Stimulated activated CD4-positive, alpha-beta T cell treated with anti-CD3 and anti-CD28 coated beads, Interleukin-1b, Interleukin-23, amount 100 ng/mL, for 1 hour (primary cell): ENCODE measurements at places on chromosomes 4 and X.
A peak's percentile ranks its signal among the peaks of the same experiment; 100 is the strongest.

DNA sequence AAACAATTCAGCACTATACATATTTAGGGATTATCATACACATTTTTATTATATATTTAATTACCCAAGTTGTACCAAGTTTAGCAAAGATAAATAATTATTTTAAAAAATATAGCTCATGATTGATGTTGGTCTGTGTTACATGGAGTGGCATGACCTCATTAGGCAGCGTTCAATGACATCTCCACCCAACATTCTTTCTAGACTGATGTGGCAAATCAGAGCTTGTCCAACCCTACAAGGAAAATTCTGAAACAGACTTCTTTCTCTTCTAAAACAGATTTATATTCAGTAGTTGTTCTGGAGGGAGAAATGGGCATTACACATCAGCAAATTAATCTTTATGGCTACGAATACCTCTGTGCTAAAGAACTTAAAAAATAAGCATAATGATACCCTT lies 189.7 kb downstream of the PDGFC start:
- DNase-seq, result no peak

DNA sequence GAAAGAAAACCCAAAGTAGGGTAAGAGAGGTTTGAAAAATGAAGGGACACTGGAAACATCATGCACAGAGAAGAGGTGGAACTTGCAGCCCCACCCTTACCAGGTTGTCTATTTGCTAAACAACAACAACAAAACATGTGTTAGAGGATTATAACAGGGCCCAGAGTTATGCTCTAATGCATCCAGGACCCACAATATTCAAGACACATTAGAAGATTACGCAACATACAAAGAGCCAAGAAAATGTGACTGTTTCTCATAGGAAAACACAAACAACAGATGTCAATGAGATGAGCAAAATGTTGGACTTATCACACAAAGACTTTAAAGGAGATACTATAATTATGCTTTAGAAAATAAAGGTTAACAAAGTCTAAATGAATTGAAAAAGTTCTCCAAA lies 128.5 kb downstream of the LRBA start:
- DNase-seq, result no peak

GRCh38 chr4:25991340-25991739 lies 77.3 kb downstream of the SMIM20 start:
- no peak for DNase-seq

DNA sequence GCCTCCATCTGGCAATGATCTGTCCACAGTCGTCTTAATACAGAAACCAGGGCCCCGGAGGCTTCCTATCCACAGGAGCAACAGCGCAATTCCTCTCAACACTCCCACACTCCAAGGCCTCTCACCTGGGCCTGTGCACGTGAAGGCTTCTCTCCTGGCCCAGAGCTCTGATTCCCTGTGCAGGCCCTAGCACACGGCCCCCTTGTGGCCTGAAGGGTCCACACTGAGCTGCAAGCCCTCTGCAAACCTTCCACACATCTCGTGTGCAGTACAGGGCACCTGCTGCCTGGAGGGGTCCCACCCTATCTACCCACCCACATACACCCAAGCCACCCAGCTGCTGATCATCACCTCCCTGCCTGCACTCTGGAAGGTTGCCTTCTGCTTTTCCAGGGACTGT lies 150.1 kb upstream of the NUDT10 start:
- DNase-seq, result no peak

- DNase-seq, result no peak
These were observed 33.5 kb upstream of the CYBB start for GRCh38 chrX:37746218-37746941.

DNA sequence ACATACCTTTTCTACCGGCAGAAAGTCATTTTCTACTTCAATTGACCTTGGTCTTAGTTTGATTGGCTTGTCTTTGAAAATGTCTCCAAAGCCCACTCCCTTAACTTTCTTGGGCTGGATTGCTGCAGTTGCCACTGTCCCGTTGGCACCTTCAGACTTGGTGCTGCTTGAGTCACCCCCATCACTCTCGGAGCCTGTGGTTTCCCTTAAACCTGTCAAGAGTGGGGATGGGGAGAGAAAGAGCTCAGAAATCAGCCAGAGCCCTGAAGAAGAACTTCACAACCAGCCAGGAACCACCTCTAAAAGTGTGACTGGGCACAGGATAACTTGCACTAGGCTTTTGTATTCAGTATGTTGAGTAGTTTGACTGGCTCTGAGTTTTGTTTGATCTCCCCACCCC lies 168.5 kb upstream of the MAP3K15 start:
- no peak for DNase-seq

DNA sequence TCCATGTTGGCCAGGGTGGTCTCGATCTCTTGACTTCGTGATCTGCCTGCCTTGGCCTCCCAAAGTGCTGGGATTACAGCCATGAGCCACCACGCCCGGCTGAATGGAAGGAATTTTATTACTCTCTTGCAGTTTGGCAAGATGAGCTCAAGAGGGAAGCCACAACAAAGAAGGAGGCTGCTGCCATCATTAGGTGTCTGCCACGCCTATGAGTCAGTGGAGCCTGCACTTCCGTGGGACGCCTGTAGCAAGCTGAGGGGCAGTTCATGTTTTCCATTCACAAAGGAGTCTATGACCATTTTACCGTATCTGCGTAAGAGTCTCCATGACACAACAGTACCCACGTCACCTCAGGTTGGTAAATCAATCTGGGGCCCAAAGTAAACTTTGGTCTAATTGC lies 51.2 kb upstream of the CHRNA9 start:
- DNase-seq, result peak; percentile 33

DNA sequence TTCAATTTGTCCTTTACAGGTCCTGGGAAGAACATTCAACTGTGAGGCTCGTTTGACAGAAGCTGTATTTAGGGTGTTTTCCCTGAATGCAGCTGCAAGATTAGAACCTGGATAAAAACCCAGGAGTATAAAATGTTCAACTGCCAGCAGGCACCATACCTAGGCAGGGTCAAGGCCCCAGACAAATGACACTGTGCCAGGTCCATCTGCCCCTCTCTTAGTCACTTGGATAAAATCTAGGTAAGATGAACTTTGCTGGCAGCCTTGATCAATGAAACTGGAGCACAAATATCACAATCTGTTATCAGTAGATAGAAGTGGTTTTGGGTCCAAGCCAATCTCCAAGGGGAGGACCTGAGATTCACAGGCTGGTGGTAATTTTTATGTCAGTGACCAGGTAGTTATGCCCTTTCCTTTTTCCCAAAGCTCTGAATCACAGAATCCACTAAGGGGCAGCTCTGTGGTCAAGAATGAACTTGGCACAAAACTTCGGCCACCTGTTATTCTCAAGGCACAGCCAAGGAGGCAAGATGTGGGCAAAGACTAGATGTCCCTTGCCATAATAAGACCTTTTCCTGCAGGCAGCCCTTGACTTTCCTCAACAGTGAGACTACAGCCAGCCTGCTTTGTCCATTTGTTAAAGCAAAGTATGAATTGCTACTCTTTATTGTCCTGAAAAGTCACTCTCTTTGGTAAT lies 501.0 kb downstream of the PPARGC1A start:
- no peak for DNase-seq

DNA sequence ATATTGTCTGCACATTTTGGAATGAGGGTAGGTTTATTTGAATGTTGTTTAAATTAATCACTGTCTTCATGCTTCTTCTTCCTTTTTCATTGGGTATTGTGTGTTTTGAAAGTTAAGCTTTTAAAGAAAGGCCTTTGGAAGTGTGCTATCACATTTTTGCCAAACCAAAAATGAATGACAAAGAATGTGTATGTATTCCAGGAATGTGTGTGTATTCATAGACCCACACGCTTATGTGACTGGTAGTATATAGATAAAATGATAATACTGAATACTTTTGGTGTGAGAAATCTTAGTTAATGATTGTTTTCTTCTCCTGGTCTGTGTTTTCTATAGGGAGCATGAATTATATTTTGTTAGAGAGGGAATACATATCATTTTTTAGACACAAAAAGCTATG lies 404.4 kb downstream of the TLL1 start:
- no peak for DNase-seq

- no peak for DNase-seq
These were observed 85.1 kb upstream of the LCORL start for GRCh38 chr4:18106620-18107019.

GRCh38 chr4:185513489-185514181 lies 21.7 kb downstream of the PDLIM3 start:
- DNase-seq, result no peak

GRCh38 chr4:111630705-111631104 lies 514.5 kb upstream of the FAM241A start:
- DNase-seq, result no peak

- DNase-seq, result no peak
These were observed 463.2 kb downstream of the KLHL13 start for GRCh38 chrX:117653396-117653795.

- no peak for DNase-seq
These were observed 110.7 kb downstream of the TMEM47 start for GRCh38 chrX:34546366-34546765.
